ENCODE measurements at places on chromosomes 6 and 20.

DNA sequence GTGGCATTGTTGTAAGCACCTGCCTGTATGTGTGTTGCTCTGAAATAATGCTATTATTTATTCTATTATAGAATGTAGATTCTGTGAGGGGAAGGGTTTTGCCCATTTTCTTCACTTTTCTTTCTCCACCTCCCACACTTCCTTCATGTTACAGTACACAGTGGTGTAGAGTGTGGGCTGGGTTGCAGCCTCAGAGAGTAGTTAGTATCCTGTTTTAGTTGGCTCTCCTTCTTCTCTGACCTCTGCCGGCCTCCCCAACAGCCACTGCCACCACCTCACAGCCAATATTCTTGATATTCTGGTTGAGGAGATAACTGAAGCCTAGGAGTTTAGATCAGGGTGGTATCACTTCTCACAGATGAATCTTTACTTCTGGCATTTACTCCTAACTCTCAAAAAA is 143.4 kb downstream of the BCKDHB start:
- no peak for DNase-seq

GRCh38 chr6:159899994-159900745 is 9.4 kb downstream of the MAS1 start:
- no peak for DNase-seq

DNA sequence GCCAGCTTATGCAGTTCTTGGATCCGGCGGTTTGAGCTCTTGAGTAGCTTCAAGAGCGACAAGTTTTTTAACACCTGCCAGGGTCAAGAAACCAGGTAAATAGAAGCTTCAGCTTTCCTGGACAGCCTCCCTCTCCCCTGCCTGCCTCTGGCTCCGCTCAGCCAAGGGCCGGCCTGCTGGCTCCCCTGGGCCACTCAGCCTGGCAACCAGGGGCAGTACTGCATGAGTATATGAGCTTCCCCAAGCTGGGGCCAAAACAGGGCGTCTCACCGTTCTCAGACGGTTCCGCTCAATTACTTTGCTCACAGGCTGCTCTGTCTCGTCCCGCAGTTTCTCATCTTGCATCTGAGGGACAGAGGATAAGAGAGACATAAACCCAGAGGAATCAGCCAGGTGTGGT is 856 bp downstream of the TP53TG5 start:
- no peak for DNase-seq

GRCh38 chr6:144781836-144782235 is 496.7 kb downstream of the UTRN start:
- DNase-seq, result no peak

DNA sequence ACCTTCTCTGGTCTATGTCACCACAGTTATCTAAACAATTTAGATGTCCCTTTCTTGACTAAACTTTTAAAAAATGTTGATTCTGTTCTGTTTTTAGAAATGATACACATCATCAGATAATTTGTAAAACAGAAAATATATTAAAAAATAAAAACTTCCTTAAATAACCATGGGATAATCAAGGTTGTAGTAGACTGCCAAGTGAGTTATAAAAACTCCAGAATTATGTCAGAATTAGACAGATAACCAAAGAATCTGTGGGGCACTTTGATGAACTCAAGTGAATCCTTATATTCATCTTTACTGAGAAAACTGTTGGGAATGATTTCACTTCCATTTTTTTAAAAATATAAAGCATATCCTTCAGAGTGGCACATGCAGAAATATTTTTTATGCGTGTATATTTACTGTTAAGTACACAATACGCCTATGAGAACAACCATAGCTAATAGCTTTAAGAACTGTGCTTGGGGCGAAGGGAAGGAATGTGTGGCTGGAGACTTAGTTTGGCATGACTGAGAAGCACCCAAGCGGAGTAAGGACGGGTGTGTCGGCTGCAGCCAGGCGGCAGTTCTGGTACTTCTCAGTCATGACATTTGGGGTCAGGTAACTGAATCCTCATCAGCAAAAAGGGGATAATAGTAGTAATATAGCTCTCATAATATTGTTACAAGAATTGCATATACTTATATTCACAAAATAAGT is 604.7 kb upstream of the CITED2 start:
- DNase-seq, result no peak

Measured in CD4-positive, alpha-beta T cell treated with Interleukin-1 beta for 1 hour (primary cell).